Caki2 (cell line): ENCODE measurements at places on chromosomes 3 and 15. TPM values are rescaled to one million over a fixed set of nuclear protein-coding genes. Genes with fewer than 3 reads are reported as not detected.

Gene SEMA6D
- 0.14 TPM in 1 of 2 replicates, not detected in the other for total RNA-seq

Gene LRRK1
- total RNA-seq, result 9.2 and 9.8 TPM in 2 replicates

Gene GNAT1
- total RNA-seq, result not detected in 2 replicates

Gene TMEM108
- not detected in 2 replicates for total RNA-seq

DNA sequence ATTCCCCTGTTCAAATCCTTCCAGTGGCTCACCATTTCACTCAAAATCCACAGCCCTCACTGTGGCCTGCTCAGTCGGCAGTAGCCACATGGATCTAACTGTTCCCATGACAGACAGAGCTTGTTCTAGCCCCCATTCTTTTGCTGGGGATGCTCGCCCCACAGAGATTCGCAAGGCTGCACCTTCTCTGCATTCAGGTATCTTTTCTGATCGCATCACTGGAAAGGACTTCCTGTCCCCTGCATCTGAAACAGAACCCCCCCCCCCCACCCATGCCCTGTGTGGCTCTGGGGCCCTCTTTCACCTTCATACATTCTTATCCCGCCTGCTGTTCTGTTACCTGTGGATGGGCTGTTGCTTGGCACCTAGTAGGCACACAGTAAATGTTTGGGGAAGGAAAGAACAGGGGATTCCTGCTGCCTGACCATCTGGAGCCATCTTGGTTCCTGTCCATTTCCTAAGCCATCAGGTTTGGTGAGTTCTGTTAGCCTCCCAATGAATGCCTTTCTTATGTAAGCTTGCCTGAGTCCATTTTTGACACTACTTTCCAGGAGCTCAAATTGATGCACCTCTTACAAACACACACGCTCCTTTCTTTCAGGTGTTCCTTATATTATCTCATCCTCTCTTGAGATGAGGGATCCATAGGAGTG lies 42.9 kb upstream of the PGPEP1L start:
- DNase-seq, result no peak

DNA sequence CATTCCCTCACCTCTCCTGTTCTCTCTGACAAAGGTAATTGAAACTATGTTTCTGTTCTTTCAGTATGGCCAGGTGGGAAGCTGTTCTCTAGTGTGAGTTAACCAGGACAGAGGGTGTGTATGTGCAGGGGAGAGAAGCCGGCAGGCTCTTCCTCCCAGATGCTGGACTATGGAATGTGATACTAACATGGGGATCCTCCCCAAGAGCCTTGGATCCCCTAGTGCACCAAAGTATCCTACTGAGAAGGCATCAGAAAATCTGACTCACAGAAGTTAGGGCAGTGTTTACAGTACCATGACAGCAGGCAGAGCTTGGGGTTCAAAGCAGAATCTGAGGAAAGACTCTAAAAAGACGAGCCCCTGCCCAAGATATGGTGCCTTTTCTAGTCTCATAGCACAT lies 123.1 kb downstream of the APBA2 start:
- no peak for DNase-seq

DNA sequence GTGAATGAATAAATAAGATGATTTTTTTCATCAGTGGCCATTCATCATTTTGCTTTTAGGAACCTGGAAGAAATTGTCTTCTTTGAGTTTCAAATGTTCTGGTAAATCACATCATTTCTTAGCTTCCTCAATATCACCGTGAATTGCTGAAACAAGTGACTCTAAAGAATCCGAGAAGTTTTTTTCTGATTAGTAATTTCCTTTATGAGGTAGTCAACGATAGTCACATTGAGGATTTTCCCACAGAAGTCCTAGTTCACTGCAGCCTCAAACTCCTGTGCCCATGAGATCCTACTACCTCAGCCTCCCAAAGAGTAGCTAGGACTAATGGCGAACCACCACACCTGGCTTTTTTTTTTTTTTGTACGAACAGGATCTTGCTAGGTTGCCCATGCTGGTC lies 3.6 kb upstream of the TMPRSS7 start:
- DNase-seq, result no peak

DNA sequence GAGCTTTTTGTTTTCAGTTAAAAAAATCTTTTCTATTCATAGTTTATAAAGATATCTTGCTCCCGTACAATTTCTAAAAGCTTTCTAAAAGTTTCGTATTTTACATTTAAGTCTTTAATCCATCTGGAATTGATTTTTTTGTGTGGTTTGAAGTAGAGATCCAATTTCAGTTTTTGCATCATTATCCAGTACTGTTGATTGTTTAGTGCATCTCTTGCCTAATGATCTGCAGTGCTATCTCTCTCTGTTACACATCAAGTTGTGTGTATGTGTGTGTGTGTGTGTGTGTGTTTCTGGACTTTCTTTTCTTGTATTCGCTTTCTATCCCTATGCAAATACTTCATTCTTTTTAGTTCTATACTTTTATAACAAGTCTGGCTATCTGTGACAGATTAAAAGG lies 605.8 kb upstream of the DPPA4 start:
- no peak for DNase-seq
